ENCODE measurements at places on chromosomes 7 and 10.

- no peak for DNase-seq
These were observed 118.1 kb downstream of the TPST1 start for GRCh38 chr7:66323114-66323796.

GRCh38 chr7:28570113-28570969, 158.0 kb downstream of the CREB5 start:
- no peak for DNase-seq

- no peak for DNase-seq
These were observed 5.8 kb upstream of the UPP1 start for GRCh38 chr7:48083114-48083830.

- no peak for DNase-seq
These were observed 55.6 kb upstream of the LBX1 start for GRCh38 chr10:101284744-101285463.

GRCh38 chr10:71632200-71632820, 87.3 kb downstream of the C10orf105 start:
- DNase-seq, result no peak

GRCh38 chr10:88964869-88965415, 12.4 kb upstream of the ACTA2 start:
- no peak for DNase-seq

DNA sequence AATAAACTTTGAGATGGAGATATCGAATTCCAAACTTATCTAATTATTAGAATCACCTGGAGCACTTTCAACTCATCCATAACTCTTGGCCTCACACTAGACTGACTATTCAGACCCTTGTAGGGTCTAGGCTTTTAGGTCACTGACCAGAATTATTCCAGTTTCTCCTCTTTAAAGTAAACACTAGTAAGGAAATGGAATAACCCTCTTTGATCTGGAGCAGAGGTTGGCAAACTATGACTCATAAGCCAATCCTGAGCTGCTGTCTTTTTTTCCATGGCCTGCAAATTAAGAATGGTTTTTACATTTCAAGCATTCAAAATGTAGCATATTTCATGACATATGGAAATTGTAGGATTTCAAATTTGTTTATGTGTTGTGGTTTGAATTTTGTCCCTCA, 1601.9 kb downstream of the REEP3 start:
- no peak for DNase-seq

GRCh38 chr7:9181356-9181755, 747.9 kb downstream of the NXPH1 start:
- DNase-seq, result no peak

GRCh38 chr10:111297351-111297848, 220.6 kb downstream of the ADRA2A start:
- no peak for DNase-seq

DNA sequence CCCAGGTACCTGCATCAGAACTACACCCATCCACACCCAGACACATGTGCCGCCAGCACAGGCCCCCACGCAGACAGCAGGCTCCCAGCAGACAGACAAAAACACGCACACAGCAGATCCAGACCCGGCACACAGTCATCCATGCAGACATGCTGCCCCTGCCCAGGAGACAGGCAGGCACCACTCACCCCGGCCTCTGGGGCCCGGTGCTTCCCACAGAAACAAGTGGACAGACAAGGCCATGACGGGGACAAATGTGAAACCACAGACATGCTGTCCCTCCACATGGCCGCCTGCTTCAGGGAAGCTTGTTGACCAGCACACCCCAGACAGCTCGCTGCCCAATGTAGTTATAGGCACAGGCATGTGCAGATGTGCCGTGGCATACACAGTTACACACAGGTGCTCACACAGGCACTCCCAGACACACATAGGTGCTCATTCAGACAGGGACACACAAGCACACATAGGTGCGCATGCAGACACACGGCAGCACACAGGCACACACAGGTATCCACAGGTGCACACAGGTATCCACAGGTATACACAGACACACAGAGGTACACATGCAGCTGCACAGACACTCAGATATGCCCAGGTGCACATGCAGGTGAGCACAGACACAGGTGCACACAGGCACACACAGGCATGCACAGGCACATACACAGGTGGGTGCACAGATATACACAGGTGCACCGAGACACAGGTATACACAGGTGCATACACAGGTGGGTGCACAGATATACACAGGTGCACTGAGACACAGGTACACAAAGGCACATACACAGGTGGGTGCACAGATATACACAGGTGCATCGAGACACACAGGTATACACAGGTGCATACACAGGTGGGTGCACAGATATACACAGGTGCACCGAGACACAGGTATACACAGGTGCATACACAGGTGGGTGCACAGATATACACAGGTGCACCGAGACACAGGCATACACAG, 10.5 kb upstream of the SCART1 start:
- DNase-seq, result no peak

DNA sequence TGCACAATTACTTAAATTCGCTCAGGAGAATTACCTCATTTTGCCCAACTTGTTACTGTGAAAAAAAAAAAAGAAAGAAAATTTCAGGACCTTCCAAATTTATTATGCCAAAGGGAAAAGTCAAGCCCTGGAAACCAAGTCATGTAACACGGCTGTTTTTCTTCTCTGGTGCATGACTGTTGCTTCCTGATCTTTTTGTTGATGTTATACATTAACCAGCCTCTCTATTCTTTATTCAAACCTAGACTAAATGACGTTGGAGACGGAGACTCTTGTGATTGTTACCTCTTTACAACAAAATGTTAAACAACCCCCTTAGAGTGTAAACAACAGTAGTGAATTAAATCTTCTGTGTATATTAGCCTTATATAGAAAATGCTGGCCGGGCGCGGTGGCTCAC, 16.1 kb upstream of the ZC3HAV1 start:
- DNase-seq, result no peak

DNA sequence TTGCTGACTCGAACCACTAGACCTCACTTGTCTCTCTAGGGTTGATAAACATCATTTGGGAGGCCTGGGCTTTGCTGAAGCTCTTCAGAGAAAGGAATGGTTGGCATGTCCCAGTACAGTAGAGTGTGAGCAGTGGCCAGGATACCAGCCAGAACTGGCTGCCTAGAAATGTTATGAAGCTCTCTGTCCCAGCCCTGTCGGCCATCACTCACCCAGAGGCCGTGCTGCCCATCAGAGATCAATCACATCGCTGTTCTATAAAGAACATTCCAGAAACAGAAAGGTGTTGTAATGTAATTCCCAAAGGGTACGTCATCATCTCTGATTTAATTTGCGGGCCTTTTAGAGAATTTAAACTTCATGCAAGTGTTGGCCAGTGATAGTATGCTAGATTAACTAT, 111.5 kb downstream of the PRPF18 start:
- DNase-seq, result no peak

GRCh38 chr7:24697416-24697815, 59.8 kb downstream of the GSDME start:
- DNase-seq, result no peak

GRCh38 chr10:123241391-123242141, 87.4 kb downstream of the BUB3 start:
- DNase-seq, result peak; percentile 57

- no peak for DNase-seq
These were observed 799.5 kb upstream of the LRRN3 start for GRCh38 chr7:110291430-110291829.

DNA sequence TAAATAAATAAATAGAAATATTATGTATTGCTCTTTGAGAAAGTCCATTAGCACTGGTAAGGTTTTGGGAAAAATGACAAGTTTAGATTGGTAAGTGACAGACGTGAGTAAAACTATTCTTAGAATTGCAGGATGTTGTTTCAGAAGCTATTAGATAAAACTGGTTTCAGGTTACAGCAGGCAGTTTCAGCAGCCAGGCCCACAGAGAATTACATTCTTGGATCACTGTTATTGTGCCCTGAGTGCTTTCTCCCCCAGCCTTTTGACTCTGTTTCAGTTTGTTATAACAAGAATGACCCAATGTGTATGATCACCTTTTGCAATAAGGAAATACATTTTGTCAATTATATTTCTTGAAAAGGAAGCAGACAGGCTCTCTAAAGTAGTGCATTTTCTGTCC, 86.5 kb downstream of the DKK1 start:
- no peak for DNase-seq

DNA sequence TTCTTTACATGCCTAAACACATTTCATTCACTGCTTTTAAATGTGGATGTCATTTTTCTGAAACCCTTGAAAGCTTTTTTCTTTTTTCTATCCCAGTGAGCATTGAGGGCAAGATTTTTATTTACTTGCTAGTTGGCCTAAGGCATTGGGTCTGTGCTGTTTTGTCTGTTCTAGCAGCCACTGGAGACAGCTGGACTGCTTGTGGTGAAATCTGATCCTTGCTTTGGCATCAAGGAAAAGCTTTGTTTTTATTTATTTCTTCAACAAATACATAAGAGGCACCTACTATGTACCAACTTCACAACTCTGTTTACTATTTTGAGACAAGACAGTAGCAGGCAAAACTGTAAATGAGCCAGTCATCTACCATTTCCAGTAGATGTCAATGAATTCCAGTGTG, 28.4 kb upstream of the PDLIM1 start:
- no peak for DNase-seq

DNA sequence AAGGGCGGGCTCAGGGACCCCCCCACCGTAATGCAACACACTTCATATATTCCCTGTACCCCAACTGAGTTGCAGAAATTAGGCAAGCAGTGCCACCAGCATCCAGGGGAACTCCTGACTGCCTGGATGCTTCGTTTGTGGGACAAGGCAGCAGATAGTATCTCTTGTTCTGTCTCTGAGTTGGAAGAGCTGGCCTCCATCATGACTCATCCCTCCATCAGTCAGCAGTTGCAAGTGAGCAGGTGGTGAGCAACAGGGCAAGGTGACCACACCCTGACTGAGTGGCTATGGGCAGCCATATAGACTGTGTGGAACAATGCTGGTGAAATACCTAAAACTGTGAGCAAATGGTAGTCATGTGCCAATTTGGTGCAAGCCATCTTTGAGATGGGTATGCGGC, 22.8 kb upstream of the ADAMTS14 start:
- no peak for DNase-seq

GRCh38 chr10:95397747-95398146, 106.9 kb upstream of the PDLIM1 start:
- DNase-seq, result no peak

GRCh38 chr10:119409906-119410305, 132.6 kb downstream of the RGS10 start:
- no peak for DNase-seq

DNA sequence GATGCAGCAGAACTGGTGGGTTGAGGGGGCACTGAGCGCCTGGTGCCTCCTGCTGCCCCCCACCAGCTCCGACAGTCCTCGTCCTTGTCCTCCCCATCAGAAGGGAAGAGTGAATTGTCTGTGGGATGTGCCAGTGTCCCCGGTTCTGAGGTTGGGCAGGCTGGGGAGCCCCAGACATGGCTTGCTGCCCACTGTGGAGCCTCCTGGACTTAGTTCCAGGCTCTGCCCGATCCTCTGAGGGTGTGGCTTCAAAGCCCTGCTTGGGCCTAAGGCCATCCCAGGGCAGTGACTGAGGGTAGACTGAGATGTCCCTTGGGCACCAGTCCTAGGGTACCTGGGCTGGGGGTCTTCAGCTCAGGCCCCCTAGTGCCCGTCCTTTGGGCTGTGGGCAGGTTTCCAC, 168.8 kb downstream of the RNF216 start:
- no peak for DNase-seq

- no peak for DNase-seq
These were observed 29.4 kb upstream of the HNRNPH3 start for GRCh38 chr10:68302503-68302823.

- DNase-seq, result no peak
These were observed 104.1 kb downstream of the THSD7A start for GRCh38 chr7:11727864-11728263.

GRCh38 chr7:16270844-16271243, 150.5 kb downstream of the CRPPA start:
- DNase-seq, result no peak

- DNase-seq, result peak; percentile 32
These were observed 526 bp downstream of the CH25H start for GRCh38 chr10:89206402-89207180.

GRCh38 chr10:45424668-45425404, 50.8 kb downstream of the ALOX5 start:
- DNase-seq, result no peak

- no peak for DNase-seq
These were observed 589.9 kb upstream of the MGMT start for GRCh38 chr10:128877141-128877540.

DNA sequence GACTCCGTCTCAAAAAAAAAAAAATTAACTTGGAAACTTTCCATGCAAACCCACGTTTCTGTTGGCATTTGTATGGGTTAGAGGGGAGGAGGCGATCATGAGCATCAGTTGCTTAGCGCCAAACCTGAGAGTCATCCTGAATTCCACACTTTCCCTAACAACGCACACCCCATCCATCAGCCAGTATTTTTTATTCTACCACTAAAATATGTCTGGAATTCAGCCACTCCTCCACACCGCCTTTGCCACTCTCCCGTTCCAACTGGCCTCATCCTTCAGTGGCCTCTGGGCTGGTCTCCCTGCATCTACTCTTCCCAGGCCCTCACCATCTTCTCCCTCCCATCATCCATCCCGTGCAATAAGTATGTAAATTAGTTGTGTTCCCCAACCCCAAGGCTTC, 4.7 kb upstream of the LMBR1 start:
- DNase-seq, result no peak

GRCh38 chr7:17103984-17104383, 194.5 kb upstream of the AHR start:
- DNase-seq, result no peak
